PC-9 (cell line): ENCODE measurements at places on chromosomes 12 and 14. TPM values are rescaled to one million over a fixed set of nuclear protein-coding genes. Genes with fewer than 3 reads are reported as not detected.

The RTL1 gene
- not detected in 2 replicates for total RNA-seq

The PPP1R1A gene
- total RNA-seq: not detected in 2 replicates

GRCh38 chr14:50773632-50774541, 57.1 kb downstream of the NIN start:
- no peaks in the 10 kb centered on the region for H3K36me3 ChIP-seq
- peaks cover 23% of the 10 kb centered on the region for H3K4me1 ChIP-seq
- H3K27ac ChIP-seq: no peak overlapping the region
- DNase-seq: no peak
- no peak overlapping the region for H3K4me3 ChIP-seq

GRCh38 chr12:115232455-115233156, 548.6 kb upstream of the TBX3 start:
- H3K4me1 ChIP-seq: no peaks in the 10 kb centered on the region; the same call in 1 of the 2 replicates
- H3K36me3 ChIP-seq: no peaks in the 10 kb centered on the region
- H3K27ac ChIP-seq: no peak overlapping the region

GRCh38 chr12:127282786-127283565, 984.0 kb upstream of the TMEM132C start:
- no peaks in the 10 kb centered on the region for H3K4me1 ChIP-seq
- no peaks in the 10 kb centered on the region for H3K27me3 ChIP-seq
- H3K4me3 ChIP-seq: no peak overlapping the region
- H3K36me3 ChIP-seq: no peaks in the 10 kb centered on the region
- H3K27ac ChIP-seq: no peak overlapping the region
- DNase-seq: no peak

DNA sequence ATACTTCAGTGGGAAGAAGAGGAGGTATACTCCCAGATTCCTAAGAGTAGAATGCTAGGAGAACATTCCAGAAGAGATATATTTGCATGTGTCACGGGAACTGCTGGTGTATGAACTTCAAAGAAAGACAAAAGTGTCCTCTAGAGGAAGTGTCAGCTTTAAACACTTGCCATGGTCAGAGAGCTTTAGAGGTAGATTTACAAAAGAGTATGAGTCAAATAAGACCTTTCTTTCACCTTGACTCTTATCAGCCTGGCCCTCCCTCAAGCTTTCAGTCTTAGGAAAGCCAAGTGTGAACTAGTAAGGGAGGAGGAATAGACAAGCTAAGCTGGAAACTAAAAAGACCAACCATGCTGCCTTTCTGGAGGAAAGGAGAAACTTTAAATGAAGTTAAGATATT, 34.7 kb downstream of the COX8C start:
- H3K4me1 ChIP-seq: no peaks in the 10 kb centered on the region
- DNase-seq: no peak
- H3K27ac ChIP-seq: no peak overlapping the region
- H3K27me3 ChIP-seq: peaks cover 66% of the 10 kb centered on the region

DNA sequence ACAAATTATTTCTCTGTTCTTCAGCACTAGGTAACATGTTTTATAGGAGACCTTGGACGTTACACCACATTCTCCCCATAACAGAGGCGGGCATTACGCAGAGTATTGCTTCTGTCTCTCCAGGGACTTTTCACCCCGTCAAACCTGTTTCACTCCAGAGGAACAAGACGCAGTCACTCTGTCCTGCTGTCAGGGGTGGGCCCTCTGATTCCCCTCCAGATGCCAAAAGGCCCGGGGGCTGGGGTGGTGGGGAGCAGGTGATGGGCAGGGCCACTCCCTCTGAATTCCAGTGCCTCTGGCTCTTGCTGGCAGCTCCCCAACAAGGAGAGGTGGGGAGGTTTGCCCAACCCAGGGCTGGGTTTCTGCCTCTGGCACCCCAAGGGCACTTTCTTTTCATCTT, 71.9 kb downstream of the NTF3 start:
- H3K36me3 ChIP-seq: no peaks in the 10 kb centered on the region
- no peak for DNase-seq
- H3K4me1 ChIP-seq: no peaks in the 10 kb centered on the region
- H3K27ac ChIP-seq: no peak overlapping the region
- peaks cover 69% of the 10 kb centered on the region for H3K27me3 ChIP-seq

DNA sequence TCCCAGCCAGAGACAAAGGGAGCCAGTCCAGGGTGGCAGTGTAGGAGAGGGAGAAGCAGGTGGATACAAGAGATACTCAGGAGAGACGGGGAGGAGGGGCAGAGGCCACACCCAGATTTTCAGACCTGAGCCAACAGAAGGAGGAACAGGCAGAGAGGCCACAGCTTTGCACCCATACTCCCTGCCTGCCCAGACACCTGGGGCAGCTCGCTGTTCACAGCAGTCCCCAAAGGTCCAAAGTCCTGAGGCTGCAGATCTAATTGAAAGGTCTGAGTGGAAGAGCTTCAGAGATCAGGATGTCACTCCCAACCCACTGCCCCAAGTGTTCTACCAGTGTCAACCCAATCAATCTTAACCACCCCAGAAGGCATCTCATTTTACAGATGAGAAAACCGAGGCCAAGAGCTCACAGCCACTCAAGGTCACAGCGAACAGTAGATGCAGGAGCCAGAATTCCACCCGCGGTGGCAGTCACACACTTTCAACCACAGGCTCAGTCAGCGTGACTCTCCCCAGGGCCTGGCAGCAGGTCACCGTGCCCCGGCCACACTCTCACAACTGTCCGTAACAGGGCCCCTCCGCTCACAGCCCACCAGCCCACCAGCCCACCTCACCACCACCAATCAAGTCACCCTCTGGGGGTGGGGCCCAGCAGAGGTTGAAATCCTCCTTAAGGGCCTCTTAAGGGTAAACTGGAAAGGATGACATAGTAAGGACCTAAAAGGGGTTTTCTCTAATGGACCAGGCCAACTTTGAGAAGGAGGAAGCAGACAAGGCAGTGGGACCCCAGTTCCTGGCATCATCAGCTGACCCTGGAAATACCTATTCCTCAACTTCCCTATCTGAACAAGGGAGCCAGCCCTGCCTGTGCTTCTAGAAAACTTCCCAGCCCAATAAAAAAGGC, 33.3 kb downstream of the ACTN1 start:
- peaks cover 79% of the 10 kb centered on the region for H3K4me1 ChIP-seq
- peaks cover 11% of the 10 kb centered on the region; the same call in 1 of the 2 replicates for H3K36me3 ChIP-seq
- no peak overlapping the region for H3K4me3 ChIP-seq
- no peak overlapping the region for H3K27ac ChIP-seq
- no peak for DNase-seq
- H3K27me3 ChIP-seq: no peaks in the 10 kb centered on the region

GRCh38 chr14:73829526-73830431, 21.9 kb upstream of the PTGR2 start:
- peak; percentile 15 for DNase-seq
- no peaks in the 10 kb centered on the region for H3K36me3 ChIP-seq
- H3K4me3 ChIP-seq: no peak overlapping the region
- H3K27me3 ChIP-seq: no peaks in the 10 kb centered on the region
- H3K4me1 ChIP-seq: peaks cover 44% of the 10 kb centered on the region
- peak overlapping the region; percentile 37 for H3K27ac ChIP-seq
